Activated naive CD4-positive, alpha-beta T cell treated with anti-CD3 and anti-CD28 coated beads, Interleukin-2, amount 50 U/mL, for 72 hours (primary cell): ENCODE measurements at places on chromosomes 2 and 18. TPM values are rescaled to one million over a fixed set of nuclear protein-coding genes. Genes with fewer than 3 reads are reported as not detected.

Gene ITGB6
- total RNA-seq, result not detected

Gene PARD6G
- total RNA-seq, result not detected

Gene PLB1
- total RNA-seq, result 0.39 TPM

Gene ZSWIM2
- not detected for total RNA-seq

GRCh38 chr2:121258051-121258450, 27.0 kb downstream of the TFCP2L1 start:
- no peak for DNase-seq

GRCh38 chr2:95278637-95279225, 4.5 kb downstream of the PROM2 start:
- no peak for DNase-seq

- no peak for DNase-seq
These were observed 2.4 kb downstream of the PELI1 start for GRCh38 chr2:64141674-64142405.

DNA sequence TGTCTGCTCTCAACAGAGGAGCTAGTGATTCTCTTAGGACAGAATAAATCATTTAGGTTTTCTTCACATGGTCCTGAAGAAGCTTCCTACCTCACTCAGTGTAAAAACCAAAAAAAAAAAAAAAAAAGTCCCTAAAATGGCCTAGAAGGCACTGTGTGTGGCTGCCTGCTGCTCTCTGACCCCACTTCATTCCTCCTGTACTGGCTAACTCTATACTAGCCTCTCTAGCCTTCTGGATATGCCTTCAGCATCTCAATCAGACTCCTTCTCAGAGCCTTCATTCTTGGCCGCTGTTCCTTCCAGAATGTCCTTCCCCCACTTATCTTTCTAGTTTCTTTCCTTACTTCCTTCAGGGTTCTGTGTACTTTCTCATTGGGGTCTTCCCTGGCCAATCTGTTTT, 82.1 kb downstream of the CERS6 start:
- no peak for DNase-seq

GRCh38 chr18:13433685-13434084, 215.1 kb downstream of the LDLRAD4 start:
- DNase-seq, result no peak

DNA sequence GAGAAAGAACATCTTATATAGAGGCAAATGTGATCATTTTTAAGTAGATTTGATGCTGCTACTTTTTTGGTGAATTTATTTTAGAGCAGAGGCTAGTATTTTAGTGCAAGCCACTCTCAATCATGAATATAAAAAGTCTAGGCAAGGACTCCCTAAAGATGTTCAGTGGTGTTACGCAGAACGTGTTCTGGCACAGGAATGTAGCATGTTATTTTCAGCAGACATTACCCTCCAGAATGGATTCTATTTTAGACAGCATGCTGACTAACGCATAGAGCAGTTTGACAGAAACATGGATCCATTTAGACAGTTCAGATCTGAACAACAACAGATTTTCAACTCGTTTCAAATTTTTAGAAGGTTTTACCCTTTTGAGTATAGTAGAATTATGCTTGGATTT, 54.1 kb downstream of the DSC3 start:
- no peak for DNase-seq

GRCh38 chr2:4762951-4763376, 929.2 kb upstream of the SOX11 start:
- DNase-seq, result no peak

DNA sequence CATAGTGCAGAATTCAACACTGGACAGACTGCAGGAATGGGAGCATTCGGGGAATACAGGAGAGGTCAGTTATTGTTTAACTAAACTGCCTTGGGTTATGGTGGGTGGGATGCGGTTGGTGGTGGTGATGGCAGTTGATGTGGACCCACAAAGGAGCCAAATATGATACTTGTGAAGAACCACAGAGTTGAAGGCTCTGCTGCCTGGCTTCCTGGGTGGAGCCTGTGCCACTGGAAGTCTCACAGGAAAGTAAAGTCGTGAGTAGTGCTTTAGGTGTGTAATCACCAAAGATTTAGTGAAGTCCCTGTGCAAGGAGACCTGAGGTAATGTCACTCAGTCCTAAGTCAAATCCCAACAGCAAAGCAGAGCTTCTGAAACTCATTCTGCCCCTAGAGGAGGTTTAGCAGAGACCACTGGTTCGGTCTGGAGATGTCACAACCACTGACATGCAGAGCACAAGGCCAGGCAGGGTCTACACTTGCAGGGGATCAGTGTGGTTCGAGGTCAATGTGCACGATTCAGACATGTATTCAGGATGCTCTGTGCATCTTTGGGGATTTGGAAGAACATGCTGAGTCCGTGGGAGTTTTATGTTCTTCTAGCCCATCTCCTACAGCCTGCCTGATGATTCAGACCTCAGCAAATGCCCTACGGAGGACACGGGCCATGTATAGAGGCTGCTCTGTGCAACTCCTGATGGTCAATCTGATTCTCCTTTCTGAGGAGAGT, 1150.9 kb downstream of the RPIA start:
- no peak for DNase-seq

DNA sequence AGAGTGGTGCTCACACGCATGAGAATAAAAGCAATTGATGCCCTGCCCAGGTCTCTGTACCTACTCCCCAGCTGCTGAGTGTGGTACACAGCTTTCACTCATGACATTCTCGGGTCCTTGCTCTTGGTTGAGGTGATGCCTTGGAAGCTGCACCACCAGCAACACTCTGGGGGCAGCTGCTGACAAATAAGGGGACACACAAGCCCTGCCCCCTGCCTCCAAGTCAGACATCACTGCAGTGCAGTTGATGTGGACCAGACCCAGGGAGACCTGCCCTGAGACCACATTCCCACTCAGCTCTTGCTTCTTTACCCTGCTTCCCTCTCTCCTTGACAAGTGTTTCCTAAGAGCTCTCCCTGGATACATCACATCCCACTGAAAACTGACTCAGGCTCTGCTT, 225.6 kb downstream of the ZBTB7C start:
- no peak for DNase-seq

DNA sequence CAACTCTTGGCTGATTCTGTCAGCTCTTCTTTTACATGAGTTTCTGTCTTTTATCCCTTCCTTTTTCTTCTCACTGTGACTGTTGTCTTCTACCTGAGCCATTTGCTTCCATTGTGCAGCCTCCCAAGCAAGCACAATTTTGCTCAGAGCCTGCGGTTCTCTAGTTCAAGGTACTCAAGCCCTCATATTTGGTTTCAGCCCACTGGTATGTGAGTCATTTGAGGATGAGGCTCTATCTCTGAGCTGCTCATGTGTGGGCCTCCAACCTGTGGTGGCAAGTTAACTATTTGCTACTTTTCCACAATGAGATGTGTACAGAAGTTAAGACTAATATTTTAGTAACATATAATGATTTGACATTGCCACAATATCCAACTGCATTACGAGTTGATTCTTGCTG, 183.0 kb downstream of the PHLPP1 start:
- no peak for DNase-seq
